ENCODE measurements at places on chromosomes 5 and 9.
A peak's percentile ranks its signal among the peaks of the same experiment; 100 is the strongest.

GRCh38 chr9:130128251-130128650 lies 44.0 kb upstream of the NCS1 start:
- DNase-seq = no peak

GRCh38 chr5:25453500-25453899 lies 808.7 kb upstream of the CDH10 start:
- no peak for DNase-seq

- peak; percentile 95 for DNase-seq
Measured at GRCh38 chr5:149940941-149941644, 3.5 kb downstream of the PDE6A start.

GRCh38 chr5:42520203-42520602 lies 97.0 kb downstream of the GHR start:
- DNase-seq = no peak

- DNase-seq = no peak
Measured at GRCh38 chr9:95778957-95779356, 96.5 kb upstream of the ERCC6L2 start.

DNA sequence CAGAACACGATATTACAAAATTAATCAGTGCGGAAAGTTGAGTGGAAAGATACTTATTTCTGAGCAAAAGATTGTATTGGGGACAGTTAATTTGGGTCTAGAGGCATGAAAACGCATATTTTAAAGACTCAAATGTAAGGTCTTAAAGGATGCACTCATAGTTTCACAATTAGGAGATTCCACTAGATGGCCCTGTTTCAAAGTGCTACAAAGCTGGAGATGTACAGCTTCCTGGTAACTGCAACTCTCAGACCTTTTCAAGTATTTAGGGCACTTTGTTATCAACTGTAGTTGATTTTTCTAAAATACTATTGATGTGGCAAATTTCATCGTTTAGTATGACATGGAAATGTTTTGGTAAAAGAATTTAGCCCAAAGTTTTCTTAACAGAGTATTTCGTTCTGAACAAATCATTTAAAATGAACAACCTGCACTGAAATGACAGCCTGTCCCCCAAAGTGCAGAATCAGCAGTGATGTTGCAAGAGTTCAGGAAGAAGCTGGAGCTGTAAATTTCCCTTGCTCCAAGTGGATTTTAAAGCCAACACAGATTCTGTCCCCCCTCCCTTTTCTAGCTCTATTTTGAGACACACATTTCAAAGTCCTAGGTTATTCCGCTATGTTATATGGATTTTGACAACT lies 16.2 kb upstream of the NDUFB6 start:
- peak; percentile 79 for DNase-seq

- DNase-seq = no peak
Measured at GRCh38 chr9:16202221-16202620, 649.4 kb downstream of the CCDC171 start.

GRCh38 chr9:228929-229695 lies 14.4 kb downstream of the DOCK8 start:
- no peak for DNase-seq

DNA sequence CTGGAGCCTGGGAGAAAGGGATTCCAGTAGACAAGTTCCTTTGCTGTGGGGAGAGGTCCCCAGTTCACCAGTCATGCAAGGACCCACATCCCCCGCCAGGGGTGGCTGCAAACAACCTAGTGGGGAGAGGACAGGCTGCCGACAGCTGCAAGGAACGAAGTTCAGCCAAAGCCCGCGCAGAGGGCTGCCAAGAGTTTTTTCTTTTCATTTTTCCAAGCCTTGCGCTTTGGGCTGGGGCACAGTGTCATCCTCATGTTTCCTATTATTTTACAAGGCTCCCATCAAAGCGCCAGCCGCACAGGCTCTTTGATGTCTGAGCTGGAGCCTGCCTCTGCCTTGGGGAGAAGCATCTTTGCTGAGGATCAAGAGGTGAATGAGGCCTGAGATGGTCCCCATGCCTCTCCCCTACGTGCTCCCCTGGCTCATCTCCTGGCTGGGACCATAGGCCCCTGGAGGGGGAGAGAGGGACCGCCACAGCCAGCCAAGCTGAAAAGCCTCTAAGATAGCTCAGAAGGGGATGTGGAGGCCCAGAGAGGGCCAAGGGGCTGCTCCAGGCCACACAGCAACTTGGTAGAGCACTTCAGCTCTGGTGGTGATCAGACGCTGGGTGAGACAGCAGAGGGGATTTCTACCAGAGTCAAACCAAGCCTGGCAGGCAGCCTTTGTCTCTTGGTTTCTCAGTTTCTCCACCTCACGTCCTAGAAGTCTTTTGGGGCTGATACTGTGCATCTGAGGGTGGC lies 50.4 kb upstream of the SYNPO start:
- no peak for DNase-seq

DNA sequence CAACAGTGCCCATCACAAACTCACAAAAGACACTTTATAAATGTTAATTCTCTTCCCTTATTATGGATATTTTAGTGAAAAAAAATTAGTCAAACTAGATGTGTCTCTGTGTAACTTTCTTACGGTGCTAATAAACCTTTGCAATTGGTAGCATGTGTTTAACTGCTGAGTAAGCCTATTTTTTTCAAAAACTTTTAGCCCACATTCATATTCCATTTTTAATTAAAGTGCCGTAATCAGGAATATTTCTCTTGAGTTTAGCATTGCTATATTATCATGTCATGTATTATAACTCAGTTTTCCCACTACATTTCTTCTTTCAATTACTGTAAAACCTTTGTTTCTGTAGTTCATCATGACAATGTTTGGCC lies 51.4 kb downstream of the FYB1 start:
- no peak for DNase-seq

DNA sequence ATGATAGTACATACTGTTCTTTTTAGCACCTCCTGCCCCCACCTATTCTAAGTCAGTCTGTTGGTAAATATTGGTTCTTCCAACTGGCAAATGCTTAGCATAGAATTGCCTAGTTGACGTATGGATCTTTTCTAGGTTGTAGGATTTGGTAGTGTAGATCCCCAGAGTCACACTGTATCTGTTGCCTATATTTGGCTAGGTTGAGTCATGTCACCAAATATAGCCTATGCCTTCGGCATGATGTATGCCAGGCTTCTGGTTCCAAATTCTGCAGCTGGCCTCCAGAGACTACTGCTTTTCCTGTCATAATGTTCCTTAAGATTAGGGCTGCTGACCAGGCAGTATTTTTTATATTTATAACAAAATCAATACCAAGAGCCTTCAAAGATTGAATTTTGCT lies 38.2 kb downstream of the CPEB4 start:
- DNase-seq = no peak

GRCh38 chr5:14059810-14060209 lies 83.3 kb upstream of the TRIO start:
- DNase-seq = no peak

GRCh38 chr5:43251754-43252153 lies 59.7 kb downstream of the NIM1K start:
- no peak for DNase-seq

GRCh38 chr9:126309427-126310189 lies 17.0 kb upstream of the MVB12B start:
- DNase-seq = no peak

DNA sequence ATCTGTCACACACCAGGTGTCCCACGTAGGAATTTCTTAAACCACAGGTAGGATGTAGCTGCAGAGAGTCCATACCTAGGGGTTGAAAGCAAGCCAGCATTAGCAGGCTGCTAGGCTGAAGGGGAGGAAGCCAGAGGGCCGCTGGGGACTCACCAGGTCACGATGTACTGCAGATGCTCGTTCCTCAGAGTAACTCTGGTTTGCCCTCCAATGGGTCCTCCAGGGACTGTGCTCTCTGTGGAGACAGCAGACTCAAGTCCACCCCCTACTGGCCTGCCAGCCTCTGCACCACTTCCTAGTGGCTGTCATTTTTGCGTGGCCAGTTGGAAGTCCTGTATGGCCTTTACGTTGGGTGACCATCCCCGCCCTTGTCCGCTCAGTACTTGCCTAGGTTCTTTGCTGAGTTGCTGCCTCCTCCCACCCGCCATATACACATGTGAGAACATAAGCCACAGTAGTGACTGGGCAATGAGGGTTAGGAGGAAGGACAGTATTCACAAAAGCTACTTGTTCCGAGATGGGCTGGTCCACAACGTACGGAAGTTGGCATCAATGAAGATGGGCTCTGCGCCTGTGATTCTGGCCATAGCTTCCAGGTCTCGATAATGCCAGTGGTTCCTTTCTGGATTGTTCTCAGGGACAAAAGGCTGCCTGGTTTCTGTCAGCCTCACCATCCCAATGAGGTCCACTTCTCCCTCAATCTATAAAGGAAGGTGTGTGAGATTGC lies 4.1 kb downstream of the RPL7A start:
- peak; percentile 76 for DNase-seq

- no peak for DNase-seq
Measured at GRCh38 chr5:6412811-6413210, 34.5 kb upstream of the MED10 start.

GRCh38 chr9:20524776-20525175 lies 97.5 kb downstream of the MLLT3 start:
- DNase-seq = no peak

GRCh38 chr5:56601641-56602071 lies 213.7 kb upstream of the MAP3K1 start:
- DNase-seq = no peak

- DNase-seq = no peak
Measured at GRCh38 chr9:95822015-95822414, 53.5 kb upstream of the ERCC6L2 start.

- no peak for DNase-seq
Measured at GRCh38 chr9:71748280-71748743, 20.0 kb downstream of the CEMIP2 start.

- DNase-seq = no peak
Measured at GRCh38 chr9:37151812-37152211, 31.4 kb downstream of the ZCCHC7 start.

- DNase-seq = no peak
Measured at GRCh38 chr9:36284226-36284625, 26.0 kb upstream of the GNE start.

- DNase-seq = no peak
Measured at GRCh38 chr9:88092797-88093331, 45.4 kb downstream of the SPATA31C2 start.

GRCh38 chr5:171427318-171428167 lies 8.1 kb downstream of the FGF18 start:
- DNase-seq = no peak

GRCh38 chr9:4668604-4669003 lies 2.3 kb upstream of the SPATA6L start:
- DNase-seq = no peak

GRCh38 chr9:80030801-80031200 lies 459.0 kb downstream of the TLE4 start:
- no peak for DNase-seq

- DNase-seq = peak; percentile 71
Measured at GRCh38 chr9:137453643-137454081, 5.5 kb downstream of the NSMF start.

DNA sequence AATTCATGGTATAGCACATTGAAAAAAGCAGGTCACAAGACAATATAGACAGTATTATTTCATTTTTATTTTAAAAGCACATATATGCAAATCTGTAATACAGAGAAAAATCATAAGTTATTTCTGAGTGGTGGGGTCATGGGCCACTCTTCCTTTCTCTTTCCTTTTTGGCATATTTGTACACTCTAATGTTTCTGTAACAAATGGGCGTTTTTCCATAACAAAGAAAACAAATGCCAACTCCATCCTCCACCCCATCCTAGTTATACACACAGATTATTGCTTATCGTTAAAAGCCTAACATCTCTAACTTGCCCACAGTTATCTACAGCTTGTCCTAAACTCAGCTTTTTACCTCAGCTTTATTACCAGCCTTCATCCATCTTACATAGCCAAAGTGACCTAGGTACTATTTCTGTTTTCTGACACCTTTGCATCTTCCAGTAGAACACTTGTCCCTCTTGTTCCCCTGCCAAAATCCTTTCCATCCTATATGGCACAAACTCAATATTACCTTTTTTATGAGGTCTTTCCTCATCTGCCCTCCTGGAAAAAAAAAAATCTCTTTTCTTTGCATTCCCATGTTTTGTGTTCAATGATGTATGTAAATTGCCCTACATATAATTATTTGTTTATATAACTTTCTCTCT lies 4.1 kb downstream of the KIAA0825 start:
- no peak for DNase-seq

DNA sequence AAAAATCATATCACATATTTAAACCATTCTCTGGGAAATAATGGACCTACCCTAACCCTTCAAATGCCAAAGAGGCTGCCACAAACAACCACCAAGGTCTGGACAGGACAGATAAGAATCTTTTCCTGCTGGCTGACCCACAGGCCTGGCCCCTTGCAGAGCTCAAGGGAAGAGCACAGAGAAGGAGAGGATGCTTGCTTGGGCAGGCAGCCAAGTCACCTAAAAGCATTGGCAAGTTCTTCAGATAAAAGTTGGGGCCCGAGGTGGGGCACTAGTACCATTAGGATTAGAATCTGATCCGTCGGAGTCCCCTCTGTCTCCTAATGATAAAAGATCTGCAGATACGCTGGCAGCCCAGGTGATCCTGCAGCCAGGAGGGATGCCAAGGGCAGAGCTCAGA lies 176.6 kb downstream of the GABBR2 start:
- DNase-seq = no peak

- no peak for DNase-seq
Measured at GRCh38 chr5:156498226-156498980, 171.4 kb downstream of the SGCD start.

GRCh38 chr5:72134226-72134899 lies 27.1 kb downstream of the MAP1B start:
- DNase-seq = no peak

- DNase-seq = no peak
Measured at GRCh38 chr5:40346901-40347300, 332.8 kb upstream of the PTGER4 start.

DNA sequence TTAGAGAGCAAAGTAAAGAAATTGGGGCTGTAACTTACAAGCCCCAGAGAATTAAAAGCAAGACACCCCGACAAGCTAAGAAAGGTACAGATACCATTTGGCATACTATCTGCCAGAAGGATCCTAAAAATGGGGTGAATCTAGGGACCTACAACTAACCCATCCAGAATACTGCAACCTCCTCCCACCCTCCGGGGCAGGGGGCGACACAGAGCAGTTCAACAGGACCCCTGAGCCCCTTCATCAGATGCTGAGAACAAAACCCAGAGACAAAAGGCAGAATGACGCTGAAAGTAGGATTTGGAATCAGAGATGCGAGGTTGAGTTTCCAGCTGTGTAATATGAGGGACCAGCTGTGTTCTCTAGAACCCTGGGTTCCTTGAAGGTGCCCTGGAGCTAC lies 71.2 kb downstream of the EPB41L4B start:
- no peak for DNase-seq

DNA sequence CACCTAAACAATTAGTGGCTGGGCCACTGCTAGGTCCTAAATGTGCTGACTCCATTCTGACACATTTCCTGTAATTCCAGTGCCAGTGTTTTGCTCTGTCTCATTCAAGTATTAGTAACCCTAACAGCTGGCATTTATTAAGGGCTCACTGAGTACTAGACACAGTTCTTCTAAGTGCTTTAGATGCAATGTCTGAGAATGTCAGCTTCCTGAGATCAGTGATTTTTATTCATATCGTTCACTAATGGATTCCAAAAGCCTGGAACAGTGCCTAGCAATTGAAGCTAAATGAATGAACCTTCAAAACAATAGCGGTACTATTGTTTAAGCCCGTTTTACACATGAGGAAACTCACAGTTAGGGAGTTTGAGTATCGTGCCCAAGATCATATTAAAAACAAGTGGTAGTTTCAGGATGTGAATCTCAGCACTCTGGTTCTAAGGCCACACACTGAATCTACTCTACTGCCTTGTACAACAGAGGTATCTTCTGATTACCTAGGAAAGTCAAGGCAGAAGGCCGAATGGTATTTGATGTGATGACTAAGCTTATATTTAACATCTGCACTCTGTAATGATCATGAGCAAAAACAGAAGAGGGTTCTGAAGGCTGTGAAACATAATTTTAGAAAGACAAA lies 304.0 kb downstream of the PJA2 start:
- peak; percentile 0 for DNase-seq

- DNase-seq = no peak
Measured at GRCh38 chr9:112789891-112790774, 39.6 kb downstream of the SNX30 start.
